ENCODE measurements at places on chromosomes 11 and 22.

DNA sequence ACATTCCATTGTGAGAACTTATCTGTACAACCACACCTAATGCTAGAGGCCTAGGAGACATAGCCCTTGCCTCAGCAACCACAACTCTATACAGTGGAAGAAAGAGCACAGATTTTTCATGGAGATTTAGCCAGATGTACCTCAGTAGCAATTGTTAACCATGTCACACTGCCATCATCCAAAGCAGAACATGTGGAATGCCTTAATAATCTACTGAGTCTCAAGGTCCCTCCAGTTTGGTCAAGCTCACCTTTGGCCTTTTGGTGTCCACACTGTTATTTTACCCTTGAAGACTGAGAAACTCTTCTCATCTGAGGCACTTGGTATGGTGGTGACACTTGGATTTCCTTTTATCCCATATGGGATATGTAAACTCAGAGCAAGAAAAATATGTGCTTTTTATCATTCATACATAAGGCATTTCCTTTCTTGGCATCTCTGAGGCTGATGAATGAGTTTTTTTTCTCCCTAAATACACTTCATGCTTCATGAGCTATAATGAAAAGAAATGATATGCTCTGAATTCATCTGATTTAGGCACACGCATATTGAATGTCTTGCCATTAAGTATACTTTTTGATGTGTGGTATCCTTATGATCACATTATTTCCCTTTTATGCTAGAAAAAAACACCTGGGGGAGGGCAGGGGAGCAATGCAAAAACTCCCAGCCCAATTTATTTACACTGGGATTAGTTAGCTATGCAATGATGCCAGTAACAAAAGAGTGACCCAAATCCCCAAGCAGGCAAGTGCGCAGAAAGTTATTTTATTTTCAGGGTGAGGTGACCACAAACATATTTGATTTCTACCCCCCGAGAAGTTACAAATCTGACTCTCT, 63.3 kb upstream of the ME3 start:
- no peak for DNase-seq

DNA sequence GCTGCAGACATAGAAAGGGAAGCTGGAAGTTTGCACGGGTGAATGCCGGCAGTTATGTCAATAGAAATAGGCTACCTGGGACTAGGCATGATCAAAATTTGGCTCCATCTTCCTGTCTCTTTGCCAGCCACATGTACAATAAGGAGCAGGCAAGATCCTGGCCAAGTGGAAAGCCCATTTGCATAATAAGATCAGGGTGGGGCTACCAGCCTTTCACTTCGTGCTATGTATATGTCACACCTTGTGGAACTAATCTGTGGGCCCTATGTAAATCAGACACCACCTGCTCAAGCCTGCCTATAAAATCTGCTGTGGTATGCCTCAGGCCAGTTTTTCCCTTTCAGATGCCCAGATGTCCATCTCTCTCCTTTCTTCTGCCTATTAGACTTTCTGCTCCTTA, 79.3 kb upstream of the DRD2 start:
- DNase-seq = no peak

- no peak for DNase-seq
Observed at GRCh38 chr11:117510646-117511045, 183.0 kb downstream of the CEP164 start.

- DNase-seq = no peak
Observed at GRCh38 chr11:72405009-72405408, 29.3 kb downstream of the CLPB start.

DNA sequence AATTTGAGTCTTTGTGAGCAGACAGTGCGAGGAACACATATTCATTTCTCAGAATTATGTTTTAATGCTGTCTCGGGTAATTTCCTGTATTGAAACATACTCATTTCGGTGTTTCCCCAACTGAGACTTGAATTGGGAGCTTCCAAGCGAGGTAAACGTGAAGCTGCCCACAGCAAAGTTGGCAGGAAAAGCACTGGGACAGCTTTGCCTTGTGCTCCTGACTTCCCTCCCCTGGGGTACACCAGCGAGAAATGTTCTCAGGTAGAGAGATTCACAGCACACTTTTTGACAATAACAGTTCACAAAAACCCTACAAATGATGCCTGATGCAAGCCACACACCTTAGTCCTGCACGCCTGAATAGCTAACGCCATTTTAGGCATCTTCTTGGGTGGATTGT, 3.1 kb downstream of the HTR3B start:
- DNase-seq = no peak

- DNase-seq = no peak
Observed at GRCh38 chr11:122248939-122249338, 132.9 kb upstream of the BLID start.

- peak; percentile 43 for DNase-seq
Observed at GRCh38 chr11:111512296-111513239, at the start of gene BTG4. BTG4 (minus strand) TSS chr11:111512386; CDS start chr11:111498776, 13,610 bp downstream.

DNA sequence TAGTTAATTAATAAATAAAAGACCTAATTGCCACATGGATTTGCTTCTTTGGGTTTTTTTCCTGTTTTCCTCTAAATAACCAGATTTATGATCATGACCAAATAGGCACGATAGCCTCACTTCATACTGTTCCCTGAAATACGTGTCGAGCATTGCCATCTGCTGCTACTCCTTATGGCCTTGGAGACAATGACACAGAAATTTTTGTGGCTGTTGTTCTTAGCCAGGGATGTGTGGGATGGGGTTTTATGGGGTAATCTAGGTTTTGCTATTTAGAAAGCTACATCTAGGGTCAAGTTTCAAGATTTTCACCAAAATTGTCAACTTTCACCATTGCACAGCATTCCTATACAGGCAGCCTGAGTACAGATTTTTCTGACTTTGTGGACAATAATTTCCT, 145.2 kb downstream of the DBX1 start:
- no peak for DNase-seq

GRCh38 chr22:45155050-45155840, 8.5 kb upstream of the NUP50 start:
- no peak for DNase-seq

GRCh38 chr22:49025791-49026493, 801.7 kb downstream of the BRD1 start:
- DNase-seq = no peak

GRCh38 chr11:33910958-33911339, 19.1 kb upstream of the LMO2 start:
- DNase-seq = no peak

- no peak for DNase-seq
Observed at GRCh38 chr22:46934746-46935491, 172.5 kb downstream of the TBC1D22A start.

DNA sequence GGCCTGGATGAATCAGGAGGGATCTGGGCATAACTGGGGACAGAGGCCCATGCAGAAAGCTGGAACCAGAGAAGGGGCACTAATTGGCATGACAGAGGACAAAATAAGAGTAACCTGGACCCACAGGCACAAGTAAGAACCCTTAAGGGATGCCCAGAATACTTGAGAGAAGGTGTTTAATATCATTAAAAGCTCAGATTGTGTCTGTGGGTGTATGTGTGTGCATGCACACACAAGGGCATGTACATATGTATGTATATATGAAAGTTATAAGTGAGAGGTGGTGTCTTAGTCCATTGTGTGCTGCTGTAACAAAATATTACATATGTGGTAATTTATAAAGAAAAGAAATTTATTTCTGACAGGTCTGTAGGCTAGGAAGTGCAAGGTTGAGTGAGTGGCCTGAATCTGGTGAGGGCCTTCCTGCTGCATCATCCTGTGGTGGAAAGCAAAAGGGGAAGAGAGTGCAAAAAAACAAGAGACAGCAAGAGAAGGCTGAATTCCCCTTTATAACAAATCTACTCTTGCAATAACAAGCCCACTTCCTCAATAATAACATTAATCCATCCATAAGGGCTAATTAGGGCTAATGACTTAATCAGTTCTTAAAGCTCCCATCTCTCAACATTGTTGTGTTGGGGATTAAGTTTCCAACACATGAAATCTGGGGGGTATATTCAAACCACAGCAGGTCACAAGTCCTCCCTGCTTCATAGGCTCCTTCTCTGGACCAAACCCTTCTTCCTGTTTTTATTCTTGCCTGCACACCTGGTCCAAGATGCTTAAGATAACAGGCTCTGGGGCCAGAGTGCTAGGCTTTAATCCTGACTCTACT, 68.3 kb upstream of the POU2AF2 start:
- no peak for DNase-seq

DNA sequence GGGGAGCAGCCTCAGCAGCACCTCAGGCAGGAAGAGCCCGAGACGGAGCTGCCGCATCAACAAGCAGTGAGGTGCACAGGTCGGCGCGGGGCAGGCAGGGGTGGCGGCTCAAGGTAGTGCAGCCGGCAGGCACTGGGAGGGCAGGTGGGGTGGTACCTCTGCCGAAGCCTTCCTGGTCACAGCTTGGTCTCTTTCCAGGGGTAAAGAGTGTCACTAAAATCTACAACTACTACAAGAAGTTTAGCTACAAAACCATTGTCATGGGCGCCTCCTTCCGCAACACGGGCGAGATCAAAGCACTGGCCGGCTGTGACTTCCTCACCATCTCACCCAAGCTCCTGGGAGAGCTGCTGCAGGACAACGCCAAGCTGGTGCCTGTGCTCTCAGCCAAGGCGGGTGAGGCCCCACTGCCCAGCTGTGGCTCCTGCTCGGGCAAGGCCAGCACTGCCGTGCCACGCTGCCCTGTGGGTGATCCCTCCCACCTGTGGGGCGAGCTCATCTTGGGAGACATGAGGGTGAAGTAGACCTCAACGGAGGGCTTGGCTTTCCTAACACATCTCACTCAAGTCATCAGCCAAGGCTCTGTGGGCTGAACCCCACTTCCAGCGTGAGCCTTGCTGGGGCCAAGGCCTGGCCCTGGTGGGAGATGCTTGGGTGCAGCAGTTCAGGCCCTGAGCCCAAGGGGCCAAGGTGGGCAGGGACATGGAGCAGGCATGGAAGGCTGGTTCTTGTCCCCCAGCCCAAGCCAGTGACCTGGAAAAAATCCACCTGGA, 13.6 kb downstream of the GATD1 start:
- DNase-seq = no peak

GRCh38 chr11:33266393-33267215, 9.4 kb downstream of the HIPK3 start:
- DNase-seq = no peak

GRCh38 chr22:20157430-20158183, 6.8 kb upstream of the CCDC188 start:
- no peak for DNase-seq

DNA sequence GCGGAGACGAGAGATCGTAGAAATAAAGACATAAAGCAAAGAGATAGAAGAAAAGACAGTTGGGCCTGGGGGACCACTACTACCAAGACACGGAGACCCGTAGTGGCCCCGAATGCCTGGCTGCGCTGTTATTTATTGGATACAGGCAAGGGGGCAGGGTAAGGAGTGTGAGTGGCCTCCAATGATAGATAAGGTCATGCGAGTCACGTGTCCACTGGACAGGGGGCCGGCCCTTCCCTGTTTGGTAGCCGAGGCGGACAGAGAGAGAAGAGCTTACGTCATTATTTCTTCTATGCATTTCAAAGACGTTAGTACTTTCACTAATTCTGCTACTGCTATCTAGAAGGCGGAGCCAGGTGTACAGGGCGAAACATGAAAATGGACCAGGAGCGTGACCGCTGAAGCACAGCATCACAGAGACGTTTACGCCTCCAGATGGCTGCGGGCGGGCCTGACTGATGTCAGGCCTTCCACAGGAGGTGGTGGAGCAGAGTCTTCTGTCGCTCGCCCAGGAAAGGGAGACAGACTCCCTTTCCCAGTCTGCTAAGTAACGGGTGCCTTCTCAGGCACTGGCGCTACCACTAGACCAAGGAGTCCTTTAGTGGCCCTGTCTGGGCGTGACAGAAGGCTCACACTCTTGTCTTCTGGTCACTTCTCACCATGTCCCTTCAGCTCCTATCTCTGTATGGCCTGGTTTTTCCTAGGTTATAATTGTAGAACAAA, 24.8 kb downstream of the PPP6R2 start:
- no peak for DNase-seq

- DNase-seq = no peak
Observed at GRCh38 chr22:27240298-27241075, 561.1 kb downstream of the MN1 start.

DNA sequence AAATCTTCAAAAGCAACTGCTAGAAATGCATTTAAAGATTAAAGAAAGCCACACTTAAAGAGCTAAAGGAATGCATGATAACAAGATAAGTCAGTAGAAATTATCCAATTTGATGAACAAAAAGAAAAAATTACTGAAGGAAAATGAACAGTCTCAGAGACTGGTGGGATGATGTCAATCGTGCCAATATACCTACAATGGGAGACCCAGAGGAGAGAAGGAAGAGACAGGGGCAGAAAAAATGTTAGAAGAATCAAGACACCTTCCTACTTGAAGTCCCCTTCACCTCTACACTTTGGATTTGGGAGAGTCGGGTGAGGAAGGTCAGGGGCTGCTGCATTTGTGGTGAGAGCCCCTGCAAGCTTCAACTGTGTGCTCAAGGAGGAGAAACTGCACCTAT, 216.3 kb downstream of the BUD13 start:
- DNase-seq = no peak

- no peak for DNase-seq
Observed at GRCh38 chr11:16911186-16911585, 103.0 kb downstream of the PLEKHA7 start.

DNA sequence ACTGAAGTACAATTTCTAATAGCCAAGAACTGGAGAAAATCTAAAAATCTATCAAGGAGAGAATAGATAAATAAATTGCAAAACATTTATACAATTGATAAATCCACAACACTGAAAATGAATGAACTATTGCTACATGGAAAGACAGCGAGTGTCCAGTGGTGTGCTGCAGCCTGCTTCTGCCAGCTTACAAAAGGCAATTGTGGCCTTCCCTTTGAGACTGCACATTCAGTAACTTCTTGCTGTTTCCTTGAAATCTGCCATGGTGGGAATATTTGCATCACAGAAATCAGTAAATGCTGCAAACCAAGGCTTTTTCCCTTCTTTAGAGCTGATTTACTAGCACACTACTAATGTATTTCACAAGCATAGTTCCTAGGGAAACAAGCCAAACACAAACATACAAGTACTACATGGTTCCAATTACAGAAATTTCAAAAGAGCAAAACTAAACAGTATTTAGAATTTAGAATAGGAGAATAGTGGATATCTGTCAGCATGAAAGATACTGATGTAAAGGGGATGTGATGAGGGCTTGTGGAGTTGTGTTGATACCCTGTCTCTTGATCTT, 76.9 kb upstream of the TRIM77 start:
- no peak for DNase-seq

DNA sequence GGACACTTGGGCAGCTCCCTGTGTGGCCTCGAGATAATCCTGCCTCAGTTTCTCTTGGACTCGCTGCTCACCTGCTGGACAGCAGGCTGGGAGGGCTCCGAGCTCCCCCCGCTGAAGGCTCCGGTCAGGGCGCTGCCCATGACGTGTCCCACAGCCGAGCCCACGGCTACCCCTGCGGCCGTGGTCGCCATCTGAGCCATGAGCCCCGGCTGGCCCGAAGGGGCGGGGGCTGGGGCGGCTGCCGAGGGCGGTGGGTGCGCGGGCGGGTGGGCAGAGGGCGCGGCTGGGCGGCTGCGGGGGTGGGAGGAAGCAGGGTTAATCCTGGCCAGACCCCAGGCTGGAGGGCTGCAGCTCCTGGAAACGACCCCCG, 484 bp downstream of the CHCHD10 start:
- DNase-seq = no peak

- DNase-seq = no peak
Observed at GRCh38 chr22:20219667-20220628, 48.2 kb downstream of the RTN4R start.

Data from NCI-H2081 (cell line).